GM23248 (cell line): ENCODE measurements at places on chromosomes 3 and 15.

DNA sequence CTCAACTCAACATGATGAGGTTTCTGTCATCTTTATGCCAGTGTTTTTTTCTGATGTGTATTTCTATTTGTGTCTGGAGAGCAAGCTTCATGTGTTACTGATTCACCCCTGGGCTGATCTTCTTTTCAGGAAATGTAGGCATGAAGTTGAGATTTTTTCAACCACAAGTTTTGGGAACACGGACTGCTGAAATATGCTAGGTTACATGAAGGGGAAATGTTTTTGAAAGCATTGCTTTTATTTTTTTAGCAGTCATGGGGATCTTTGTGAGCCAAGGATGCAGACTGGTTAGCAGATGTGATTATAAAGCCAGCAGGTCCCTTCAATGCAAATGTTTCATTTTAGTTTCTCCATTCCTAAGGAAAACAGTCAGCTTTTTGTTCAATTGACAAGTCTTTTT lies 219.3 kb upstream of the COL8A1 start:
- peak; percentile 76 for DNase-seq

DNA sequence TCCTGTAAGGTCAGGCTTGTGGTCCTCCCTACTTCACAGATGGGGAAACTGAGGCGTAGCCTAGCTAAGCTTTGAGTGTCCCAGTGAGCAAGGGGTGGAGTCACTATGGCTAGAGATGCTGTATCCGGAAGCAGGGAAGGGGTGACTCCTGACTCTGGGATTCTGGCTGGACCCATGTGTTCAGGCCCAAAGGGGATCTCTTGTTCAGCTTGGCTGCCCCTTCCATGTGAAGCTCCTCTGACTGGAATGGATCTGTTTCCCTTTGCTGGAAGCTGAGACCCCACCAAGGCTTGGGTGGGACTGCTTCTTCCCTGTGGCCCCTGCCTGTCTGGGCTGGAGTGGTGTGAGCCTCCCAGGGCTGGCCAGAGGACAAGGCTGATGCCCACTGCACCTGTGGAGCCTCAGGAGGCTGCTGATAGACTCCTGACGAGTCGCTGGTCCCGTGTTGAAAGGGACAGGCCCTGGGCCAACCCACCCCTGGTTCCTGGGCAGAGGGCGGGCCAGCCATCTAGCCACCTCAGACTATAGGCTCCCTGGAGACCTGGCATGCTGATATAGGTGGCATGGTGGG lies 1.0 kb downstream of the MAPKAPK3 start:
- peak; percentile 51 for DNase-seq

GRCh38 chr3:57985176-57985983 lies 22.8 kb upstream of the FLNB start:
- no peak for DNase-seq

DNA sequence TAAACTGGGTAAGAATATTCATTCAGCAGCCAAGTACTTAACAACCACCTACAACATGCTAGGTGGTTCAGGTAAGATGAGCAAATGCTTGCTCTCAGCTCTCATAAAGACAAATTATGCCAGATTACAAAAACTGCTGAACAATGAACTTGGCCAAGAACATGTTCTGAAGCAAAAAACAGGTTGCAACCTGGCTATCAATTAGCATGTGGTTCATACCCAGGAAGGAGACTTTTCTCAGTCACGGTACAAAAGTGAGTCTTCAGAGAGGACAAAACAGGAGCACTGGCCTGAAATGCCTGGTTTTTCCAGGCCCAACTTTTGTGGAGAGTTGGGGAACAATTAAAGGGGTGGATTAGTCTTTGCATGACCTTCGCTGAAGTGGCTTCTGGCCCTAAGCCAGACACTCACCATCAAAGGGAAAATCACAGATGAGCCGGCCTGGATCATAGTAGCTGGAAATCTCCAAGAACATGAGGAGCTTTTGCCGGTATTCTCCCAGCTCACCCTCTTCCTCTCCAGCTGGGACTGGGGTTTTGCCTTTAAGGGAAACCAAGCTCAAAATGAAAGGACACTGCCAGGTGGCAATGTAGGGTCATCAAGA lies 7.6 kb upstream of the PLA2G4F start:
- DNase-seq, result no peak

- no peak for DNase-seq
Observed at GRCh38 chr3:189049458-189050236, 122.1 kb upstream of the TPRG1 start.

- DNase-seq, result no peak
Observed at GRCh38 chr3:33394403-33395054, 45.7 kb downstream of the UBP1 start.

DNA sequence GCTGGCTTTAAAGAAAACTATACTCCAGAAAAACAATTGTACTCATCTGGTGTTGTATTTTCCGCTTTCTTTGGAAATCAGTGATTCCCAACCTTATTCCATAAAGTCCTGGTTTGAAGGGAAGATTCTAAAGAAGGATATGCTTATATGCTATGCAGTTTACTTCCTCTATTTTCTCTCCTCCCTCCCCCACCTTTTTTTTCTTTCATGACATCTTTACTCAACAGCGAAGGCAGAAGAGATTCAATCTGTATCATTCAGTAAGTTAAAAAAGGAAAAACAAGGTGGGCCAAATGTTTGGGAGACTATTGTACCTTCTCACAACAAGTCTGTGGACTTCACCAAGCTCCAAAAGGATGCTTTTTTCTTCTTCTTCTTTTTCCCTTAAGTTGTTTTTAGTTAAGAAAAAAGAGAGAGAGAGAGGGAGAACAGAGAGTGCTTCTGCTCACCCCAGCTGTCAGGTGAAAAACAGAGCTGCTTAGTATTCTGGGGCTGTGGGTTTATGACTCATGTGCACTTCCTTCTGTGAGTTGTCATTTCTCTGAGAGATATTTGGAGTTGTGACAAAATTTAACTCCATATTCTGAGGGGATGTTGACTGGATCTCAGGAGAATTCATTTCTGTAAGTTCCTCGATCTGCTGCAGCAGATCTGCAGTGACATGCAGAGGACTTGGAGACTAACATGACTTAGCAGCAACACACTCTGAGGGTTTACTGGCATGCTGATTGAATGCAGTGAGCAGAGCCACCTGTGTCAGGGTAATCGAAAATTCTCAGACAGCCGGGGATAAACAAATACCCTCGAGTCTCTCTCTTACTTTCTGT lies 70.7 kb downstream of the SSR3 start:
- peak; percentile 71 for DNase-seq

DNA sequence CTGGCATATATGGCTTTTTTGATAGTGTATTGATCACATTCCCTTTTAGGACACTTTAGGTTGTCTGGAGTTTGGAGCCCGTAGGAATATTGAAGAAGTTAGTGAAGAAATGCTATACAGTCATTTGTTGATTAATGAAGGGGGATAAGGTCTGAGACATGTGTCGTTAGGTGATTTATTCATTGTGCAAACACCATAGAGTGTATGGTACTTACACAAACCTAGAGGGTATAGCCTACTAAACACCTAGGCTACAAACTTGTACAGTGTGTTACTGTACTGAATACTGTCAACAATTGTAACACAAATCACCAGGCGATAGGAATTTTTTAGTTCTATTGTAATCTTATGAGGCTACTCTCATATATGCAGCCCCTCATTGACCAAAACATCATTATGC lies 3.3 kb downstream of the TPM1 start:
- no peak for DNase-seq

DNA sequence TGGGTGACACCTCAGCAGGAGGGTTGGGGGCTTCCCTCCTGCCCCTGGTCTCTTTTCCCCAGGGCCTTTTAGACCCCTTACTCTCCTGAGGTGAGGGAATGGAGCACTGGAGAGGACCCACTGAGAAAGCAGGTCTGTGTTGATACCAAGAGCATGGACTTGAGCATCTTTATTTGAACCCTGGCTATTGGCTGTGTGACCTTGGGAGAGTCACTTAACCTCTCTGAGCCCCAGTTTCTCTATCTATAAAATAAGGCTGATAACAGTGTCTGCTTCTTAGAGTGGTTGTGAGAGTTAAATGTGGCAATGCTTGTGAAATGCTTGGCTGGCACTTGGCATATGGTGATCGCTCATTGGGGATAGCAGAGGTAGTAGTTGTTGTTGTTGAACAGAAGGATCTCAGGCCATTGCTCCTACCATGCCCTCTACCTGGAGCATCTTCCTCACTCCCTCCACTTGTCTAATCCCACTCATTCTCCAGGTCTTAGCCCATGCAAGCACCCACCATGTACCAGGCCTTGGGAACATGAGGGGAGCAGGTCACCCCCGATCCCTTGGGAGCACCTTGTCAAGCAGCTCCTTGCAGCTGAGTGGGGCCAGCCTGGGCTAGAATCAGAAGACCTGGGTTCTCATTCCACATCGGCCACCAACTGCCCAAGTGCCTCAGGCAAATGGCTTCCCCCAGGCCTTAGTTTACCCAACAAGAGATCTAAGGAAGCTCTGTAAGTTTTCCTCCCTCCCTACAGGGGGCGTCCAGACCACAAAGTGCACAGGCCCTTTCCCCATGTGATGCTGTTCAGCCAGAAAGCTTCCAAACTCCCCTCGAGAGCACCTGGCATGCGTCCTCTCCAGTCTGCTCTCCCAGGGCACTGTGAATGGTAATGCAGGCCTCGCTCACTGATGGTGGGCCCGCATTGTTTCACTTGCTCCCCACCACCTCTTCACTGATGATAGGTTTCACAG lies 96.7 kb downstream of the LSM3 start:
- no peak for DNase-seq

DNA sequence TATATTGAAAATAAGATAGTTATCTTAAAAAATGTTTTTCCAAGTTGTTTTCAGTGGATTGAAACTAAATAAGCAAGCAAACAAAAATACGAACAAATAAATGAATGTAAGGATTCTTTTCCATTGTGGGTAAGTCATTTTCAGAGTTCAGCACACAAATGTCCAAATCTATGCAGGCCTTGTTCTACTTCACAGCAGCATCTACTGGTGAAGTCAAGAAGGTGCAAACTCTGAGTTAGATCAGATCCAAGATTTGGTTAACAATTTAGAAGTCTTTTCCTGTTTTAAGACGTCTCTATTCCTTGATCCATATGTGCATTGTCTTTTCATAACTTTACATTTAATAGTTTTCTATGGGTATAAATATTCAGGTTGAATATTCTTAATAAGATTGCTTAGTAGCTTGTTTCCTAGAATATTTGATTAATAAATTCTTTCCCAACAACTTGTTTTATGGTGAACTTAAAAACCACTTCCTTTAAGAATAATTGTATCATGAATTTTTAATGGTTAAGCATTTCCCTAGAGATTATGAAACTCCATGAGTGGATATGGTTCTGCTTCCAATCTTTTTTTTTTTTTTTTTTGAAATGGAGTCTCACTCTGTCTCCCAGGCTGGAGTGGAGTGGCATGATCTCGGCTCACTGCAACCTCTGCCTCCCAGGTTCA lies 10.5 kb downstream of the PTX3 start:
- DNase-seq, result peak; percentile 78
